ENCODE measurements at places on chromosomes 5 and 9.

DNA sequence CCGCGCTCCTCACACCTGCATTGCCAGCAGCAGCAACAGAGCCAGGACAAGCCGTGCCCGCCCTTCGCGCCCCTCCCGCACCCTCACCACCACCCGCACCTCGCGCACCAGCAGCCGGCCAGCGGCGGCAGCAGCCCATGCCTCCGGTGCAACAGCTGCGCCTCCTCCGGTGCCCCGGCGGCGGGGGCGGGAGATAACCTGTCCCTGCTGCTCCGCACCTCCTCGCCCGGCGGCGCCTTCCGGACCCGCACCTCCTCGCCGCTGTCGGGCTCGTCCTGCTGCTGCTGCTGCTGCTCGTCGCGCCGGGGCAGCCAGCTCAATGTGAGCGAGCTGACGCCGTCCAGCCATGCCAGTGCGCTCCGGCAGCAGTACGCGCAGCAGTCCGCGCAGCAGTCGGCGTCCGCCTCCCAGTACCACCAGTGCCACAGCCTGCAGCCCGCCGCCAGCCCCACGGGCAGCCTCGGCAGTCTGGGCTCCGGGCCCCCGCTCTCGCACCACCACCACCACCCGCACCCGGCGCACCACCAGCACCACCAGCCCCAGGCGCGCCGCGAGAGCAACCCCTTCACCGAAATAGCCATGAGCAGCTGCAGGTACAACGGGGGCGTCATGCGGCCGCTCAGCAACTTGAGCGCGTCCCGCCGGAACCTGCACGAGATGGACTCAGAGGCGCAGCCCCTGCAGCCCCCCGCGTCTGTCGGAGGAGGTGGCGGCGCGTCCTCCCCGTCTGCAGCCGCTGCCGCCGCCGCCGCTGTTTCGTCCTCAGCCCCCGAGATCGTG lies 517 bp downstream of the KCNN2 start:
- no peak for DNase-seq

- DNase-seq: peak; percentile 17
Measured at GRCh38 chr9:5269249-5269715, 35.2 kb downstream of the RLN2 start.

- DNase-seq: no peak
Measured at GRCh38 chr5:150780816-150781221, 2.3 kb downstream of the SMIM3 start.

GRCh38 chr5:91079037-91079436 lies 304.1 kb downstream of the ARRDC3 start:
- no peak for DNase-seq

DNA sequence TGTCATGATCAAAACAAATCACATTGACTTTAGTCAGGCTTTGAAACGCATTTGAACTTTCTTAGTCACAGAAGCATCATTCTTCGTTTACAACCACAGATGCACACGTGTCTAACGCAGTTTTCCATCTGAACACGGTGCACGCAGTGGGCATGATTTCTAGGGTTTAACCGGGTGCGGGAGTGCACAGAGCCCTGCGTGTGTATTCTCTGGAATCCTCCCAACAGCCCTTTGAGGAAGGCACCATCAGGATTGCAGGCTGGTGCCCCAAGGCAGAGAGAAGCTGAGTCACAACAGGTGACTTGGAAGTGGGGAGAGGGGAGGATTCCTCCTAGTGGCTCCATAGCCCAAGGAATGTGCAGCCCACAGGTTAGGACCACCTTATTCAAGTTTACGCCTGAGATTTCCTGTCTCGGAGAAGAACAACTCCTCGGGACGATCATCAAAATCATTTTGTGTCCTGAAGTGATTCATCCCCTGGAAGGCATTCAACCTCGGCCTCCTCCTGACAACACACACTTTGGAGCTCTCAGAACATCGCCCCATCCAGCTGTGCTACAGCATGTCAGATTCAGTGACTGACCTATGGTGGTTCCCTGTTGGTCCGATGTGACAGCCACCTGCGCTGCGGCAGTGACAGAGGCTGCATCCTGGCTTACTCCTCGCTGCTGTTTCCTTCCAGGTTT lies 13.1 kb downstream of the ROPN1L start:
- DNase-seq: no peak

DNA sequence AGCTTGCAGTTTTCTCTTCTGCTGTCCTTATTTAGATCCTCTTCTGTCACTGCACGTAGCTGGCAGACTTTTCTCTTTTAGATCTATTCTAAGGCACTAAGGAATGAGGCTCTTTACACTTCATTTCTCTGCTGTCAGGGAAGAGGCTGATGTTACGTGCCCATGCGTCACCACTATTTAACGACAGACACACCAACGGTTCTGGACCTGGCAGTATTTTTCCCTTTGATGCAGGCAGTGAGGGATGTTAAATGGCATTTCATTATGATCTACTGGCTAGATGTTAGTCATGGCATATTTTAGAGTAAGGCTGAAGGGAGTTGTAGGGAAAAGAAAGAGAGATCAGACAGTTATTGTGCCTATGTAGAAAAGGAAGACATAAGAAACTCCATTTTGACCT lies 8.2 kb upstream of the CRHBP start:
- no peak for DNase-seq

GRCh38 chr9:9033022-9033421 lies 1233.4 kb upstream of the DMAC1 start:
- DNase-seq: no peak

DNA sequence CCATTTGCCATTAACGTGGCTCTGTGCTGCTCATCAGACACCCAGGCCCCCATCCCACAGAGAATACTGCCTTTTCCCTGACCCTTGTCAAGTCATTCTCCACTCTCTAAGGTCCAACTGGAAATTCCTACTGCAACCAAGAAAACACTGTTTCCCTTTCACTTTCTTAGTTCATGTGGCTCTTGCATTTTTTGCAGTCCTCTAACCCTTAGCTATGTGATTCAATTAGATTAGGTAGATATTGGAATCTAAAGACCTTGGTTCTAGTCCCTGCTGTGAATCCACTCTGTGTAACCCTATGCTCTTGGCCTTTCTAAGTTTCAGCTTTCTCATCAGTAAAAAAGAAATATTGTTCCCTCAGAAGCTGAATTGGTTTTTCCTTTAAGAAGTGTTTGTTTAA lies 649.4 kb downstream of the CCDC171 start:
- no peak for DNase-seq

DNA sequence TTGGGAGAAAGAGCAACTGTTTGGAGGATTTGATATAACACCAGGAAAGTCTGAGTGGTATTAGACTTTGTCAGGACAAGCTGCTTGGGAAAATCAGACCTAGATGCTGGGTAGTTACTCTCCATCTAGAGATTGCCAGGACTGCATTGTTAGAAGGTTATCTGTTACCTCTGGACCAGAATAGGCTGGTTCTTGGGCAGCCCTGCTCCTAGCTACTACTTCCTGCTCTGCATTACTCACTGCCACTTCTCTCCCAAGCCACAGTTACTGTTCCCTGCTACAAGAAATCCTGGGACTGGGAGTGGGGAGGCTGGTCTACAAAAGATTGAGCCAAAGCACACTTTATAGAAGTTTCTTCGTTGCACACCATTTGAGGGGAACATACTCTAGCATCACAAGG lies 95.5 kb upstream of the KCNN2 start:
- DNase-seq: no peak

Measured in cerebellar cortex (tissue), 1 donor.